ENCODE measurements at places on chromosomes 7 and 10. TPM values are rescaled to one million over a fixed set of nuclear protein-coding genes. Genes with fewer than 3 reads are reported as not detected.

The CABCOCO1 gene
- total RNA-seq, result not detected

- DNase-seq, result peak; percentile 77
Measured at GRCh38 chr10:49606981-49607535, 3.1 kb upstream of the SLC18A3 start.

GRCh38 chr7:128374041-128374440 is 12.6 kb upstream of the PRRT4 start:
- DNase-seq, result no peak

GRCh38 chr7:129886818-129887186 is 66.0 kb downstream of the UBE2H start:
- no peak for DNase-seq

- DNase-seq, result no peak
Measured at GRCh38 chr10:102117391-102118159, 2.6 kb downstream of the LDB1 start.

Data from natural killer cell treated with Interleukin-12 subunit alpha and Interleukin-12 subunit beta and Interleukin-15 and Interleukin-18, amount 100 ng/mL, for 72 hours (primary cell).